Spinal cord (tissue), 10 donors: ENCODE measurements at places on chromosomes 6 and 20. TPM values are rescaled to one million over a fixed set of nuclear protein-coding genes. Genes with fewer than 3 reads are reported as not detected.

DNA sequence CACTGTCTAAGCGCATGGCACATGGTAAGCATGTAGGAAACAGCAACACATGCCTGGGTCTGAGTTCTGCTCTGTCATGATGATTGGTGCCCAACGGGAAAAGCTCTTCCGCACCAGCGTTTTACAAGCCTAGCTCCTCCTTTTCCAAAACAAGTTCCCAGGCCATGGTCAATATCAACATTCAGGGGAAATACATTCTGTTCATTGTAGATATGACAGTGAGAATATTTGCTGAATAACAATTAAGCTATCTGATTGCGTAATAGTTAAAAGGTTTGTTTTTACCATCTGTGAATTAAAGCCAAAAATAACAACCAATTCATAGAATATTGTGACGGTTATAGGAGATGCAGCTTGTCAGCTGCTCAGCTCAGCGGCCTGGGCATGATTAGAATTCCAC is 404.3 kb upstream of the SLC35B3 start:
- H3K4me1 ChIP-seq: no peaks in the 10 kb centered on the region
- no peak overlapping the region for H3K4me3 ChIP-seq
- DNase-seq: no peak
- no peaks in the 10 kb centered on the region for H3K36me3 ChIP-seq
- no peaks in the 10 kb centered on the region for H3K27me3 ChIP-seq
- no peak overlapping the region for H3K27ac ChIP-seq

- peaks cover 23% of the 10 kb centered on the region for H3K4me1 ChIP-seq
- H3K4me3 ChIP-seq: no peak overlapping the region
- H3K27ac ChIP-seq: no peak overlapping the region
- no peaks in the 10 kb centered on the region for H3K27me3 ChIP-seq
- no peak for DNase-seq
These were observed 89.2 kb downstream of the SLC22A23 start for GRCh38 chr6:3367630-3368029.

DNA sequence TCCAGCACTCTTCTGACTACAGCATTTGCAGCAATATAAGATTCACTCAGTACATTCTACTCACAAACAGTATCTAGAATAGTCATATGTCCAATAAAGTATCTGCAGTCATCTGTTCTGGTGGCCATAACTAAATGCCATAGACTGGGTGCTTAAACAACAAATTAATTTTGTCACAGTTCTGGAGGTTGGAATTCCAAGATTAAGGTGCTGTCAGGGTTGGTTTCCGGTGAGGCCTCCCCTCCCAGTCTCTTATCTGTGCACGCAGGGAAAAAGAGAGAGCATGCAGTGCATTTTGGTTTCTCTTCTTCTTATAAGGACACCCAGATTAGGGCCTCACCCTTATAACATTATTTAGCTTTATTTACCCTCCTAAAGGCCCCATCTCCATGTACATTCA is 21.3 kb upstream of the NUS1 start:
- no peak for DNase-seq
- H3K4me3 ChIP-seq: no peak overlapping the region
- no peaks in the 10 kb centered on the region for H3K27me3 ChIP-seq
- no peak overlapping the region for H3K27ac ChIP-seq
- H3K4me1 ChIP-seq: no peaks in the 10 kb centered on the region

DNA sequence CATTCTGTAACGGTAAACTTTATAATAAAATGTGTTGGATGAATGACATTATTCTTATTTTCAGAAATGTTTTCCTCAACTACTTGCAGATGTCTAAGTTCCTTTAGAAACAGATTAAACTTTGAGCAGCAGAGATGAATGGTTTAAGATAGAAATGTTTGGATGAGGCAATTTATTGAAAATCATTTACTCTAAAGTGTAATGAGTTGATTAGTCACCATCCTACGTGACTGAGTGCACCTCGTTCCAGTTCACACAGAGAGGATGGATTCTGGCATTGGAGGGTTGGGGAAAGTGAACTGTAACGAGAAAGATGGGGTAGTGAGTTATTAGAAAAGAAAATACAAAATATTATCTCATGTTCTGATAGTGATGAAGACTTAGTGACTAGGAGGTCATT is 28.7 kb downstream of the SMPDL3A start:
- no peaks in the 10 kb centered on the region for H3K36me3 ChIP-seq
- no peaks in the 10 kb centered on the region for H3K27me3 ChIP-seq

- no peaks in the 10 kb centered on the region for H3K36me3 ChIP-seq
- no peak overlapping the region for H3K4me3 ChIP-seq
- no peak for DNase-seq
- no peaks in the 10 kb centered on the region for H3K27me3 ChIP-seq
These were observed 1.7 kb downstream of the BTN3A3 start for GRCh38 chr6:26441977-26442376.

GRCh38 chr6:16705081-16705993 is 55.9 kb downstream of the ATXN1 start:
- H3K4me1 ChIP-seq: peaks cover 4% of the 10 kb centered on the region
- H3K4me3 ChIP-seq: no peak overlapping the region
- no peaks in the 10 kb centered on the region for H3K27me3 ChIP-seq
- H3K36me3 ChIP-seq: no peaks in the 10 kb centered on the region
- DNase-seq: no peak

DNA sequence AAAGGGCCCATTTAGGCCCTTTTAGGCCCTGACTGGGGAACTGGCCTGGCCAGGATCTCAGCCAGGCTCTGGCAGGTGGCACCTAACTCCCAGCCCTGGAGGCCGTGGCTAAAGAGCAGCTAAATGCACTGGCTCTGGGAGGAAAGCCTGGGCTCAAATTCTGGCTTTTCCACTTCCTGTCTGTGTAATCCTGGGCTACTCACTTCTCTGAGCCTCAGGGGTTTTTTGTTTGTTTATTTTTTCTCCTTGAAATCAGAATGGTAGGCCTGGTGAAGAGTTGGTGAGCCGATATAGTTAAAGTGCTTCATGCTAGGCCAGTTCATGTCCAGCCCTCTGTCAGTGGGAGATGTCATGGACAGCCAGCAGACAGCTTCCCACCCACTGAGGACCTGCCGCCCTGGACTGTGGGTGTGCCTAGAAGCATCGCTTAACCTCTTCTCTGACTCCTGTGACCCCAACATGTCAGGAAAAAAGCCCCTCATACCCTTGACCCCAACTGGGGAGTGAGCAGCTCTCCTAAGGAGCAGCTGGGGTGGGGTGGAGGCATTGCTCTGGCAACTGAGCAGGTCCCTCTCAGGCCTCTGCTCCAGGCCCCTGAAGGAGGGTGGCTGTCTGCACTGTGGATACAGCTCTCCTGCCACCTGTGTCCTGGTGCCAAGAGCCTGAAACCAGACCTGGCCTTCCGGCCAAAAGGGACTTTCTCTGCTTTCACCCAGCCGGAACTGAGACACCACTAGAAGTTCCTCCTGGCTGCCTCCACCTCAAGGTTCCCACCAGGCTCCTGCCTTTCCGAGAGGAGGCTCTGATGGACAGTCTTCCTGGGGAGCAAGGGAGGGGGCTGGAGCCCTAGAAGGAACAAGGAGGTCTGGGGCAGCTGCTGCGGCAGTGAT is 57.2 kb upstream of the MYL9 start:
- peaks cover 14% of the 10 kb centered on the region for H3K36me3 ChIP-seq
- no peaks in the 10 kb centered on the region for H3K27me3 ChIP-seq
- H3K27ac ChIP-seq: no peak overlapping the region
- H3K4me3 ChIP-seq: no peak overlapping the region
- no peak for DNase-seq

DNA sequence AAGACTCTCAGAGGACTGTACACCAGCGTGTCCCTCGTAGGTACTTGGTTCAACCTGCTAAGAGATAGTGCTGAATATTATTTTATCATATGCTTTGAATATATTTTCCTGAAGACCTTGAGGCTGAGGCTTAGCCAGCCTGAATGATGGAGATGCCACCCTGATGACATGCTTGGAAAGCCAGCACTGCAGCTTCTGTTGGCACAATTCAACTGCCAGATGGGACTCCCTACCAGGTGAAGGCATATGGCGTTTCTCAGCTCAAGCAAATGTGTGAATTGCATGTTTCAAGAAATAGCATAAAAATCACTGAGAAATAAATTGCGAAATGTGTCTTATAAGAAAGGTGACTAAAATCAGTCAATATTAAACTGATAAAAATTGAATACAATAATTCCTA is 228.1 kb upstream of the CST7 start:
- H3K4me3 ChIP-seq: no peak overlapping the region
- H3K27me3 ChIP-seq: no peaks in the 10 kb centered on the region
- H3K36me3 ChIP-seq: no peaks in the 10 kb centered on the region
- H3K4me1 ChIP-seq: no peaks in the 10 kb centered on the region
- DNase-seq: peak; percentile 31

DNA sequence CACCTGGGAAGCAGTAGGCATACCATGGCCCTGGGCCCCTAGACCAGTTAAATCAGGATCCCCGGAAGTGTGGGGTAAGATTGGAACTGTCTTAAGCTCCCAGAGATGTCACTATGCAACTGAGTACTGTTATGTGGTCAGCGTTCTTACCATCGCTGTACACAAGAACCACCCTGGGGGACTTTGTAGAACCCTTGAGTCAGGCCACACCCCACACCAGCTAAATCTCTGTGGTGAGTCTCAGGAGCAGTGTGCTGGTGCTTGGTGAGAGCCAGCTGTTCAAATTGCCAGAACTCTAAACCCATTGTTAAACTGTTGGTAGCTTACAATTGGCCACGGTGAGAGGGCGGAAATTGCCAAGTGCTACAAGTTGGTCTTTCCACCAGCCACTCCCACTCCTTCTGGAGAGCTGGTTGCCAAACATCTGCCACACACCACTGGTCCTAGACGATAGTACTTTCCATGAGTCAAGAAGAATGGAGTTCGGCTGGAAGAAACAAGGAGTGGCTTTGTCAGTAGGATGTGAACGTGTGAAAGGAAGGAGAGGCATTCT is 80.5 kb upstream of the SYNDIG1 start:
- H3K4me3 ChIP-seq: no peak overlapping the region
- H3K27me3 ChIP-seq: no peaks in the 10 kb centered on the region
- H3K4me1 ChIP-seq: peaks cover 4% of the 10 kb centered on the region
- no peaks in the 10 kb centered on the region for H3K36me3 ChIP-seq
- DNase-seq: no peak

- no peak for DNase-seq
- H3K36me3 ChIP-seq: peaks cover 6% of the 10 kb centered on the region
- peaks cover 32% of the 10 kb centered on the region for H3K27me3 ChIP-seq
- no peak overlapping the region for H3K4me3 ChIP-seq
These were observed 119.9 kb downstream of the INSM1 start for GRCh38 chr20:20487811-20488210.

- H3K4me3 ChIP-seq: no peak overlapping the region
- DNase-seq: no peak
- H3K4me1 ChIP-seq: peaks cover 68% of the 10 kb centered on the region
- H3K36me3 ChIP-seq: peaks cover 16% of the 10 kb centered on the region
These were observed 143.2 kb upstream of the RNF24 start for GRCh38 chr20:4158466-4159050.

- H3K36me3 ChIP-seq: no peaks in the 10 kb centered on the region
- no peak overlapping the region for H3K27ac ChIP-seq
- no peaks in the 10 kb centered on the region for H3K4me1 ChIP-seq
- no peak for DNase-seq
- no peaks in the 10 kb centered on the region for H3K27me3 ChIP-seq
- H3K4me3 ChIP-seq: no peak overlapping the region
These were observed 81.4 kb upstream of the TCF21 start for GRCh38 chr6:133807501-133807900.

- H3K27me3 ChIP-seq: no peaks in the 10 kb centered on the region
- peaks cover 5% of the 10 kb centered on the region for H3K4me1 ChIP-seq
- no peaks in the 10 kb centered on the region for H3K36me3 ChIP-seq
- DNase-seq: no peak
- H3K4me3 ChIP-seq: no peak overlapping the region
These were observed 1.1 kb downstream of the TBC1D32 start for GRCh38 chr6:121333196-121333595.

DNA sequence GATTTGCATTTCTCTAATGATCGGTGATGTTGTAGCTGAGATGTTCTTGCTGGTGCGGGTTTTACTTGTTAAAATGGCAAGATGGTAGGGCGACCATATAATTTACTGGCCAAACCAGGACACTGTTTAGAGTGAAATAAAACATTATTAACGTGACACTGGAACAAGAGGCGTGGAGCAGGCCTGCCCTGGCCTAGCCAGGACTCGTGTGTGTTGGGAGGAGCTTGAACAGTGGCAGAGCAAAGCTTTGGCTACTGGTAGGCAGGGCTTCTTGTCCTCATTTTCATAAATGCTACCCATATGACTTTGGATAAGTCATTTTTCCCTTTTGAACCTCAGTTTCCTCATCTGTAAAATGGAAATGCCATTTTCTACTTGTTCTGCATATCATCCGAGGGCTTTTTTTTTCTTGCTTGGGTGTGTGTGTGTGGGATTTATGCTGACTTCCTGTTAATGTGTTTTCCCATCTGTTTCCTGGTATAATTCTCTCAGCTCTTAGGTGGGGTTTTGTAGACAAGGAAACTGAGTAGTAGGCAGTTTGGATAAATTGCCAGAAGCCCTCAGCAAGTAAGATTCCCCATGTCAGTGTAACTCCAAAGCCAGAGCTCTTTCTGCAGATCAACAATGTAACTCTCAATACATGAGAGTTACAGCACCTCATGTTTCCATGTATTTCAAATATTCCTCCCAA is 81.7 kb downstream of the TOX2 start:
- H3K27me3 ChIP-seq: peaks cover 4% of the 10 kb centered on the region
- no peaks in the 10 kb centered on the region for H3K4me1 ChIP-seq
- DNase-seq: no peak
- H3K36me3 ChIP-seq: no peaks in the 10 kb centered on the region

DNA sequence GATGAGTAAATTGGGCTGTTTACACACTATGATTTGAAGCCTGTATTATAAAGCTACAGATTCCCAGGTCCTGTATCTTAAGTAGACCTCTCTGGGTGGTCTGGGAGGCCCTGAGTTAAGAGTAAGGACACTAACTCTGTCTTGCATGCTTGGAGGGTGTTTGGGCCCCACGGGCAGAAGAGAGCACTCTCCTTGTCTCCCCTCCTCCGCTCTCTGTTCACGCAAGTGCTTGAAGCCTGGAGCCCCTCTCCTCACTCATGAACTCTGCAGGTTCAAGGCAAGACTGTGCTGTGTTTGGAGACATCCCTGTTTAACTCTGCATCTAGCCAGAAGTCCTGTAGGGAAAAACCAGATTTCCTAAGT is 154.0 kb downstream of the ZDHHC14 start:
- peaks cover 33% of the 10 kb centered on the region for H3K4me1 ChIP-seq
- H3K27me3 ChIP-seq: no peaks in the 10 kb centered on the region
- no peak overlapping the region for H3K4me3 ChIP-seq
- no peak overlapping the region for H3K27ac ChIP-seq
- DNase-seq: no peak

DNA sequence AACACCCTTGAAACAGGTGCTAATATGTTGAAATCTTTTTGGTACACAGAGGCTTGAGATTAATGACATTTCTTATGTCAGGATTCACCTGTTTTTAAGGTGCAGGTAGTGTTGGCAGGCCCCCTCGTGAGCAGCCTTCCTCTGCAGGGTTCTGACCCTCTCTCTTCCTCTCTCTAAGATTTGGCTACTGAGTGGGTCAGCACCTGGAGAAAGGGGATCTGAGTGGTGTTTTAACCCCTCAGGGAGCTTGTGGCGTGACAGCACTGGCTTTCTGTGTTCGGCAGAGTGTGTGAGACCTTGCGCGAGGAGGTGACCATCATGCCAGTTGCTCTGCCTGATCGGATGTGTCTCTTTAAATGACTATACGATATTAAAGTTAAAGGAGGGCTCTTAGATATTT is 37.1 kb downstream of the HIVEP1 start:
- H3K4me1 ChIP-seq: peaks cover 7% of the 10 kb centered on the region
- H3K36me3 ChIP-seq: peaks cover 3% of the 10 kb centered on the region

GPR6 gene
- 0.22 TPM for total RNA-seq

TCP1 gene
- total RNA-seq: 184 TPM

BPI gene
- total RNA-seq: 11.5 TPM

AVP gene
- total RNA-seq: not detected

ASIP gene
- 0.99 TPM for total RNA-seq

NOTCH4 gene
- total RNA-seq: 8.5 TPM

MRPS10 gene
- total RNA-seq: 28.8 TPM

TMEM217 gene
- 1.4 TPM for total RNA-seq
